Dermis lymphatic vessel endothelial cell (primary cell): ENCODE measurements at places on chromosomes 4 and X. TPM values are rescaled to one million over a fixed set of nuclear protein-coding genes. Genes with fewer than 3 reads are reported as not detected.

Gene P2RY8
- total RNA-seq, result 0.26 and 0.43 TPM in 2 replicates

Gene PCDH19
- under 0.01 and 0.17 TPM in 2 replicates for total RNA-seq

Gene AADAT
- 0.65 and 0.77 TPM in 2 replicates for total RNA-seq

Gene TCEAL3
- 7.6 and 7.7 TPM in 2 replicates for total RNA-seq

Gene FUNDC2
- total RNA-seq, result 98.7 and 111 TPM in 2 replicates

Gene UGT2B11
- not detected in 2 replicates for total RNA-seq

Gene GLUD2
- total RNA-seq, result 0.43 and 0.87 TPM in 2 replicates

Gene SORBS2
- 45.1 and 156 TPM in 2 replicates for total RNA-seq

Gene TMEM35A
- total RNA-seq, result 0.60 and 0.65 TPM in 2 replicates

Gene PAGE1
- total RNA-seq, result not detected in 2 replicates

Gene CORIN
- total RNA-seq, result under 0.01 TPM in 2 replicates

Gene GATA1
- not detected in 2 replicates for total RNA-seq

Gene ANXA5
- 397 and 415 TPM in 2 replicates for total RNA-seq

Gene DMP1
- total RNA-seq, result not detected in 2 replicates

Gene HEPH
- 2.5 and 11.6 TPM in 2 replicates for total RNA-seq

Gene HTN1
- not detected in 2 replicates for total RNA-seq

Gene PRDM8
- 2.4 and 2.7 TPM in 2 replicates for total RNA-seq

Gene ZXDA
- 12.0 and 13.1 TPM in 2 replicates for total RNA-seq

Gene TLR2
- total RNA-seq, result 0.09 and 0.43 TPM in 2 replicates

Gene SPARCL1
- total RNA-seq, result 0.87 and 1.5 TPM in 2 replicates

Gene CXorf49
- not detected in 2 replicates for total RNA-seq

Gene MAGEB17
- total RNA-seq, result not detected in 2 replicates

Gene MAGEA8
- not detected in 2 replicates for total RNA-seq
